ENCODE measurements at places on chromosomes 7 and 10.

DNA sequence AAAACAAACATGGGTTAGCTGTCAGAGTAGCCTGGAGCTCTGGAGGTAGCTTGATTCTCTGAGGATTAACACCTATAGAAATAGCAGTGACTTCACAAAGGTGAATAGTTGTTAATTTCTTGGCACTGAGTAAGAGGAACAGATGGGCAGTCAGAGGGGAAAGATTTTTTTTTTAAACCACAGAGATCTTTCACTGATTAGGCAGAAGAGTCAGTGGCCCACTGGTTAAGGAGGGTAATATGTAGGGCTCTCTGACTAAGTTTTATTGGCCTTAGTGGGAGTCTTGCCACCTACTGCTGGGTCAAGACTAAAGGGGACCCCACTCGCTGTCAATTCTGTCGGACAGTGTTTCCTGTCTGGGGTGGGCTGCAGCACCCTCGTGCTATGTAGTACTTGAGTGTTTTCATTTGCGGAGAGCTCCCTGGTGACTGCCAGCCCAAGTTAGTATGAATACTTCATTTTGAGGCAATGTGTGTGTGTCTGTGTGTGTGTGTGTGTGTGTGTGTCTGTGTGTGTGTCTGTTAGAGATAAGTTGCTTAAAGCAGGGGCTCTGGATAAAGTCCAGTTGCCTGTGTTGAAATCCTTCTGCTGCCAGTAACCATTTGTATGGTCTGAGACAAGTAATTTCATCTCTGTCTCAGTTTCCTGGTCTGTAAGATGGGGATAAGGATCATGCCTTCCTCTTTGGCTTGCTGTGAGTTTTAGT is 145.2 kb downstream of the ARID5B start:
- DNase-seq, result peak; percentile 55

DNA sequence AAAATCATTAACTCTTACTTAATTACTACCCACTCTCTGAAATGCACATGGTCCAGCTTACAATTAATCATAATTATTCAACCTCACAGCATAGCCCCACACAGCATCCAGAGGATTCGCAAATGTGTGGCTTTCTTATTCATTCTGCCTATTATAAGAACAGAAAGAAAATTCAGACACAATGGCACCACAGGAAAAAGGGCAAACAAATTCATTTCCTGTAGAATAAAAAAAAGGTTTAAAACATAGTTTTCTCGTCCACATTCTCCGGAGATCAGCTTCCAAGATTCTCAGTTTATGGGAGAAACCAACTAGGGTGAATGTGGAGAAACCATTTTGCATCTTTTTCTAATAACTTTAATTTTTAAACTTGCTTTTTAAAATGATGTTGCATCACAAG is 201.6 kb downstream of the PARD3 start:
- DNase-seq, result no peak

GRCh38 chr10:97333601-97334369 is 744 bp downstream of the FRAT2 start:
- peak; percentile 64 for DNase-seq

DNA sequence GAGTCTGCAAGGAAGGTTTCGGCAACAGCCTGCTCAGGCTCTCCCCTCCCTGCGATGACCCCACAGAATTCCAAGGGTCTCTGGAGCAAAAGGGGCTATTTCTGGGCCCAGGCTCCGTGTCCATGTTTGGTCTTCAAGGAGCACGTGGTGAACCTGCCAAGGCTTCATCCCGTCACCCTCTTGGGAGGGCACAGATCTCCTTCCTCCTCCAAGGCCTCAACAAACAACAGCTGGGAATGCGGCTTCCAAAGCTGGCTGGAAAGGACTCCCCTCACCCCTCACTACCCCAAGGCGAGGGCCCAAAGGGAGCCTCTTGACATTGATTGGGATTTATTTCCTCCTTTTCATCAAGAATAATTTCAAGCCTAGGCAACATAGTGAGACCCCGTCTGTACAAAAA is 14.0 kb upstream of the KPNA7 start:
- DNase-seq, result no peak

DNA sequence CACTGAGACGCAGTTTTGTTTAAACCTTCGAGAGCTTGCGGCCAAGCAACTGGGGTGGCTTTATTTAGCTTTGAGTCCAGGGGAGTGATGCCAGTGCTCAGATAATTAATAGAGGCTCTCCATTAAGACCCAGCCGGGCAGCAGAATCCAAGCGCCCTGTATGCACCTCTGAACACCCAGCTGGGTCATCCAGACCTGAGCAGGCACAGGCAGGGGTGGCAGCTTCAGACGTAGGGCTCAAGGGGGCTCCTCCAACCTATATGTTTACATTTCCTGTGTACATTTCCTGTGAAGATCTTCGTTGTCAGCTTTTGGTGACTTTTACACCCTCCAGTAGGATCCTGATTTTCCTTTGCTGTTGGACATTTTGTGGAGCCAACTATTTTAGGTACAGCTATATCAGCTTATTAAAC is 719.5 kb downstream of the LRMDA start:
- DNase-seq, result no peak

- DNase-seq, result no peak
These were observed 421.2 kb downstream of the IPMK start for GRCh38 chr10:57846307-57847065.

DNA sequence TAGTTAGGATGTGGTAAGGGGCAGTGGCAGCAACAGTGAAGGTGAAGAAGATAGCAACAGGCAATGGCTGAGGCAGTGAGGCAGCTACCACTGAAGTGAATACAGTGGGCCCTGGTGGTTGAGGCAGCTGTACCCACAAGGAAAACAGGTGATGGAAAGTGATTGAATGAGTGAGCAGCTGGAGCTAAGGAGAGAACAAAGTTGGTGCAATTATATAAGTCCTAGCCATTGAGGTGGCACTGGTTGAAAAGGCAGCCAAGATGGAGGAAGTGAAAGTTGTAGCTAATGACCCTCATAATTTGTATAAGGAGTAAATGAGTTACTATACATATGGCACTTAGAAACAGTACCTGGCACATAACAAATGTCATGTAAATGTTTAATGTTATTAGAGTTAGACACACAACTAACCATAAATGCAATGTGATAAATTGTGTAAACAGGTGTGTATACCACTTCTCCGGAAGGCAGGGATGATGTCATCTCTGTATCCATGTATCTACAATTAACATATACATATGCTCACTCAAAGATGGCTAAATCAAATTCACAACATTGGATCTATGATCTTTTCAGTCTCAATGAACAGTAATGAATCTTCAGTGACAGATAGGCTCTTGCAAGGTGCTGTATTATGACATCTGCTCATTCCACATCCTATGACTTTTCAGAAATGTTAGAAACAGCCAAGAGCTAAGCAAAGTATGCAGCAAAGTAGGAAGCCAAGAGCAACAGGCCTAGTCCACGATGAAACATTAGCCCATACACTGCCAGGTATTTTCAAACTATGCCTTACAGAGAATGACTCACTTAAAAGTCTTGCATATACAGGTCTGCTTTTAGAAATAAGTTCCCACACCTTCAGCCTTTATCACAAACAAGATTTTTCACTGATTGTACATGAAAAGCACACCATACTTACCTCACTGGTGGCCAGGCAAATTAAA is 10.7 kb downstream of the XPNPEP1 start:
- DNase-seq, result no peak

GRCh38 chr10:49172061-49172776 is 16.0 kb downstream of the TMEM273 start:
- no peak for DNase-seq

GRCh38 chr7:128710481-128710880 is 28.7 kb upstream of the CALU start:
- DNase-seq, result no peak

- DNase-seq, result no peak
These were observed 136.2 kb upstream of the RET start for GRCh38 chr10:42940487-42941294.

- DNase-seq, result no peak
These were observed 20.7 kb upstream of the ZNF212 start for GRCh38 chr7:149218469-149219420.

DNA sequence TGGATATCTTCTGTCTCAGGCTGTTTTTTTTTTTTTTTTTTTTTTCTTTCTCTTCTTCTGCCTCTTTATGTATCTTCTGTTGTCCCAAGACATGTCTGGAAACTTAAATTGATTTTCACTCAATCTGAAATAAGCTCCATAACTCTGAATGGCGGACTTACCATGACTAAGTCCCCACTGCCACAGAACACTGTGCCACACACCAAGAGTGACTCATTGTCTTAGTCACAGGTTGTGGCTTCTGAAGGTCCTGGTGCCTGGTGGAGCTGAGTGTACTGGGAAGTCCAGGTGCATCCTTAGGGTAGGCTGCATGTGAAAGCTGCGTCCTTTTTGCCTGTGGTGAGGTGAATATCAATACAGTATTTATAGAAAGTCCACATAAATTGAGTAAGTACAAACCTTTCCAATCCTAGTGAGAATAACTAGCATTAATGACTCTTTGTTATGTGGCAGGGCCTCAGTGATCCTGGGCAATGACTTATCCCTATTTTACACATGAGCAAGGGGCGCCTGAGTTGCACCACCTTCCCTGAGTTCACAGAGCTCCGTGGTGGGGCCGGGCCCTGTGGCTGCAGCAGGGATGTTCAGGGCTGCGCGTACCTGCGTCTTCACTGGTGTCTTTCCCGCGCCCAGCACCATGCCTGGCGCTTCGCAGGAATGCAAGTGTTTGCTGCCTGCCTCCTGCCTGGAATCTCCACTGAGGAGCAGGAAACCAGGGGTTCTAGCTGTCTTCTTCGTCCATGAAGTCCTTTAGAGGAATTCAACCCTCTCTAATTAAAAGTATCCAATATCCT is 4.3 kb downstream of the PFKP start:
- DNase-seq, result peak; percentile 47

DNA sequence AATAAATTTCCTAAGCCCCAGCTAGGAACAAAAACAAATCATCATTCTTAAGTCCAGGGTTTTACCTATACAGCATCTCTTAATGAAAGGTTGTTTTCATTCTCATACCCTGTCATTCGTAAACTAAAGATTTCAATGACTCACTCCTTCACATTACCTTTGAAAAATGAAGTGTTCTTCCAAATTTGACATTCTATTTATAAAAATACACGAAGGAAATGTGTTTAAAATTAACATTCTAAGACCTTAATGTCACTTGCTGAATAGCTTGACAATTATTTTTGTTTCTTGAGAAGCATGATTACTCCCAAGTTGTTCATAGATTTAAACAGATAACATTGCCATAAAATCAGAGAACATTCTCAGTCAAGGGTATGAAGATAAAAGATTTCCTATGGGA is 1188.3 kb upstream of the SORCS1 start:
- DNase-seq, result no peak

DNA sequence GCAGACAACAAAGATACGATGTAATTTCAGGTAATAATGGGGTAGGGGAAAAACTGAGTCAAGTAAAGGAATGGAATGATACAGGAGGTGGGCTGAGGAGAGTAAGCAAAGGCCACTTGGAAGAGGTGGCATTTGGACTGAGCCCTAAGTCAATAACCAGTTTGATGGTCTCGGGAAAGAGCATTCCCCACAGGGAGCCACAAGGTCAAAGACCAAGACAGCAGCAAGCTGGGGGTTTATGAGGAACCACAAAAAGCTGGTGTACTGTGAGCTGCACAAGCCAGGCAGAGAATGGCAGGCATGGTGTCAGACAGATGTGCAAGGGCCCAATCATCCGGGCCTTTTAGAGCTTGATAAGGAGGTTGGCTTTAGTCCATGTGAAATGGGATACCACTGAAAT is 98.7 kb downstream of the NOC3L start:
- DNase-seq, result no peak

DNA sequence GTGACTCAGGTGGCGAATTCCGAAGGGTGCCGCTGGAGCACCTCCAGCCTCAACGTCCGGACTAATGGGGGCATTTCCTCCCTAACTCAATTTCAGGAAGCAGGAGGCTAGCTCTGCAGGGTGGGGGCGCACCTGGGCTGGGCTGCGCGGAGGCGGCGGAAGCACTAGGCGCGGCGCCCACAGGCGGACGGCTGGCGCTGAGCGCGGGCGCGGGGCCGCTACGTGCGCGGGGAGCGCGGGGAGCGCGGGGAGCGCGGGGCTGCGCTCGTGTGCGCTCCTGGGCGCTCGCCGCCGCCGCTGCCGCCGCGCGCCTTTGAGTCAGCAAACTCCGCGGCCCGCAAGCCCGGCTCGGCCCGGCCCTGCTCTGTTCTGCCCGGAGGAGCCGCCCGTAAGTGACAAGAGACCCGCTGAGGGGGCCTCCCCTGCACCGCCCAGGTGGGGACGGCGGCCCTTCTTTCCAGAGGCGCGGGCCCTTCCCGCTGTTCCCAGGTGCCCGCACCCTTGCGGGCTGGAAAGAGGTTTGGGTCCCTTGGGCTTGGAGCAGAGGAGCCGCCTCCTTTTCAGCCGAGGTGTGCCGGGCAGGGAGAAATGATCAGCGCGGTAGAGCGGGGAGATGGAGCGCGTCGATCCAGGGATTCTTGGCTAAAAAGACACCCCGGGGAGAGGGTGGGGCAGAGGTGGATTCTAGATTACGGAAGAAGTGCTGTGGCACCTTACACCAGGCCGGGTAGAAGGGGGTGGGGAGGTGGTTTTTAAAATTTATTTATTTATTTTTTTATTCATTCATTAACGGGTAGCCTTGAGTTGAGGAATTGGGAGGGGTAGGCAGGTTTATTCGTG is at the start of gene SNX10:
Gene SNX10 (plus strand): TSS at position 164 of the 840 bp plus-strand sequence. CDS start 54,581 bp downstream, outside the sequence.
- DNase-seq, result peak; percentile 79

GRCh38 chr10:48520184-48520506 is 84.7 kb downstream of the ARHGAP22 start:
- no peak for DNase-seq

- no peak for DNase-seq
These were observed 58.2 kb downstream of the TMEM270 start for GRCh38 chr7:73918926-73919693.

- no peak for DNase-seq
These were observed 1.0 kb upstream of the PRKAR2B start for GRCh38 chr7:107043491-107043890.

DNA sequence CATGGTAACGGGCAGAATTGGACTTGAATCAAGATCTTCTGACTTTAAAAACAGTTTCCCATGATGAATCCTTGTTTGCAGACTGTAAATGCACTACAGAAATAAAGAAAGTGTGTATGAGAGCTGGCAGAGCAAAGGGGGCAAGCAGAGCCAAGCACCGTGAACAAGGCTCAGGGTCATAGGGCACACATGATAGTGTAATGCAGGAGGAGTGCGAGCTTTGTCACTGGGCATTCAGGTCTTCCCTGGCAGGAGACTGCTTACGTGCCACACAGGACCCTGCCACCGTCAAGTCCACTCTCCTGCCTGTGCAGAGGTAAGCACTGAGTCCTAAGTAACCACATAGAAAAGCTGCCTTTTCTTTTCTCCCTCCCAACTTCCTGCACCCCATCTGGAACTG is 93.1 kb upstream of the NPVF start:
- DNase-seq, result no peak

- DNase-seq, result no peak
These were observed 1.7 kb downstream of the MEPCE start for GRCh38 chr7:100431286-100431735.

DNA sequence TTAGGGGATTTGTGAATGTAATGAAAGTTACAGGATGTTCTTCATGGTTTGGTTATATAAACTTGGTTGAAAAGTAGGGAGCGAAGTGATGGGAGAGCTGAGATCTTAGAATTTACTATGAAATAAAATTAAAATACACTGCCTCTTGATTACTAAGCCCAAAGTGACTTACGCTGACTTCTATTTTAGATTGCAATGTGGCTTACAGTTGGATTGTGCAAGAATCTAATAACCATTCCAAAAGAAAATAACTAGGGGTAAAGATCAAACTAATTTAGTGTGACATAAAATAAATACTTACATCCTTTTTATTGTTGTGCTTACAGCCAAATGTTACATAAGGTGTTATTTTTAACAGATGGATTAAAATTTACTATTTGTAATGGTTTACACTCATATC is 15.3 kb downstream of the WNT16 start:
- no peak for DNase-seq
